RCC 7860 (cell line): ENCODE measurements at places on chromosomes 4 and X.

DNA sequence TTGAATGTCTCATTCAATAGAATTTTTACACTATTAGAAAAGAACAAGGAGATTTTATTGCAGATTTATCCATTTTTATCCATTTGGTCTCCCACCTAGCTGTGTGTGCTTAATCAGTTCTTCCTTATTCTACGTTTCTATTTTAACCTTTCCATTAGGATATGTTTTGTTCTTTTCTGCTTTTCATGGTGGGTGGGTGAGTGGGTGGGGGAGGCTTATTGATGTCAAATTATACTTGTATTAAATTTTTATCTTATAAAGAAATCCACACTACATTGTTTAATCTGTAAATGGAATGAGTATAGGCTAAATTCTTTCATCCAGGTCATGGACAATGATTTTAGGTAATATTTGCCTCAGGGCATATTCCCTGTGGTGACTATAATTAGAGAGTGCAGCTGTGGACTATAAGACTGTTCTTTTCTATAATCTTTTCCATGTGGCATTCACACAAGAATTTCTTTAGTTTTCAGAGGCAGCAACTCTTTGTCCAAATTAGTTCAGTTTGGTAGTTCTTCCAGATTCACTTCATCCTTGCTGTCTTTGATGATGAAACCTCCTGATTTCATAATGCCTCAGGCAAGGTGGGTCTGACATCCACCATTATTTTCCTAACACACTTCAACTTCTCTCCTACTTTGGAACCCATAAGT, 2451.8 kb downstream of the PCDH7 start:
- DNase-seq: no peak

DNA sequence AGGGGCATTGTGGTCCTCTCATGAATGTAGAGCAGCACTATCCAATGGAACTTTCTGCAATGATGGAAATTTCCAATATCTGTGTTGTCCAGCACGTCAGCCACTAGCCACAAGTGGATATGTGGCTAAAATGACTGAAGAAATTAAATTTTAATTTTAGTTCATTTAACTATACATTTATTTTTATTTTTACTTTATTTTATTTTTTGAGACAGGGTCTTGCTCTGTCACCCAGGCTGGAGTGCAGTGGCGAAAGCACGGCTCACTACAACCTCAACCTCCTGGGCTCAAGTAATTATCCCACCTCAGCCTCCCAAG, 13.3 kb upstream of the RBBP7 start:
- DNase-seq: no peak

GRCh38 chrX:19064175-19064574, 58.1 kb downstream of the ADGRG2 start:
- DNase-seq: no peak

- no peak for DNase-seq
Measured at GRCh38 chrX:147550217-147550616, 361.5 kb upstream of the FMR1 start.

- no peak for DNase-seq
Measured at GRCh38 chrX:13518126-13518525, 51.3 kb upstream of the EGFL6 start.

DNA sequence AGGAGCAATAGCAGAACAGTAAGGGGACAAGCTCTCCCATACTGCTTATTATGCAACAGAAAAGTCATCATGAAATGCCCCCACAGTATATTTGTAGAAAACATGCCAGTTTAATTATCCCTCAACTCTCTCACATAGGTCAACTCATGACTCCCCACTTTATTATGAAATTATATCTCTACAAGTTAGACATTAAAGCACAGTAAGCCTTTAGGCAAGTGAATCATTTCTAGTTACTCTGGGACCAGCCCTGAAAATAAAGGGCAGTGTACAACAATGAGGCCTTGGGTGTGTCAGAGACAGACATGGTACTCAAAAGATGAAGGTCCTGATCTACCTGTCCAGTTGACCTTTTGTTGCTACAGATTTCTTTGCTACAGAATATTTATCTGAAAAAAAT, 191.9 kb downstream of the FBXW7 start:
- DNase-seq: no peak

DNA sequence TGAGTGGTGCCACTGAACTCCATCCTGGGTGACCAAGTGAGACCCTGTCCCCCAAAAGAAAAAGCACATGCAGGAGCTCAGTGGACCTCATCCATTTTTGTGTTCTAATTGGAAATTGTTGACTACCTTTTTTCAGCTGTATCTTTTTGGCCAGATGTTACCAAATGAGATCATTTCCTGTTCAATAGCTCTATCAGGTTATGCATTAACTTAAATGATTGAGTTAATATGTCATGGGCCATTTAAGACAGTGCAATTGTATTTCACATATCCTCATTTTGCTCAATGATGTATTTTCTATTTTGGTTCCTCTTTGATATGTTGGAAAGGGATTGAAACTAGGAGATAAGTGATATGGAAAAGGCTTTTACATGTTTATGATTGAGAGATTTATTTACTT, 26.2 kb upstream of the RHOH start:
- DNase-seq: no peak

GRCh38 chr4:129167640-129168260, 71.8 kb downstream of the C4orf33 start:
- no peak for DNase-seq

DNA sequence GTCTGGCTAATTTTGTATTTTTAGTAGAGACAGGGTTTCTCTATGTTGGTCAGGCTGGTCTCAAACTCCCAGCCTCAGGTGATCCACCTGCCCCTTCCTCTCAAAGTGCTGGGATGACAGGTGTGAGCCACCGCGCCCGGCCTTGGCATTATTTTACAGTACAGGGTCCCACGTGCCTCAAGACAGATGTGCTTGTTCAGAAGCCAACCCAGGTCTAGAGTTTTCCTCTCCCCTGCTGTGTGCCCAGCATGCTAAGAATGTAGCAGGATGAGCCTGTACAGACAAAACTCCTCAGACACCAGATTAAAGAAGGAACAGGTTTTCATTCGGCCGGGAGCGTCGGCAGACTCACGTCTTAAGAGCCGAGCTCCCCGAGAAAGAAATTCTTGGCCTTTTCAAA, 42.2 kb downstream of the CRLF2 start:
- no peak for DNase-seq

DNA sequence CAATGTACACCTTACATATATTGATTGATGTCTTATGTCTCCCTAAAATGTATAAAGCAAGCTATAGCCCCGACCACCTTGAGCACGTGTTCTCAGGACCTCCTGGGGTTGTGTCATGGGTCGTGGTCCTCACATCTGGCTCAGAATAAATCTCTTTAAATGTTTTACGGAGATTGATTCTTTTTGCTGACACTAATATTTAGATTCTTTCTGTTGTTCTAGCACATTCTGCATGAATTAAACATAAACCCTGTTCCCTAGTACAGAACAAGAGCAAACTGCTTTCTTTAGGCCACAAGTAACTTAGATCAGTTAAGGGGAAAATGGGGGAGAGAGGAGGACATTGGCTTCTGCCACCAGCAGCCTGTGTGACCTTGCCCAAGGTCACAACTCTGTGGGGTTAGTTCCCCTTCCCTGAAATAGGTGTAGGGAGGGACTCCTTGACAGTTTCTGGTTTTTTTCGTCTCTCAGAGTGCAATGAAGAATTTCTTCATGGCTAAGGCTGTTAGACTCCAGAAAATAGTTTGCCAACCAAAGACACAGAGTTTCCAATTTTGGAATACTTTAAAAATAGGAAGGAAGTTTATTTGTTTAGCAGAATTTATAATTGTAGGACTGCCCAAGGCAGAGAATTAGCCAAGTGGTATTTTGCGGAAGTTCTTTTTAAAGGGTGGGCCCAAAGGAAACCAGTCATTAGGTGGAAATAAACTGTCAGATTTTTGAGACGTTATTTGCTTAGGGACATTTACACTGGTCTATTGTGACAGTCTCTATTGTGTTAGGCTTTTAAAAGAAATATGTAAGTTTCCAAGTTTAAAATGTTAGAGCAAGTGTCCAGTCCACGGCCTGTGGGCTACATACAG, 29.4 kb downstream of the PTTG2 start:
- no peak for DNase-seq

- peak; percentile 53 for DNase-seq
Measured at GRCh38 chrX:16838202-16839066, 31.7 kb downstream of the RBBP7 start.

DNA sequence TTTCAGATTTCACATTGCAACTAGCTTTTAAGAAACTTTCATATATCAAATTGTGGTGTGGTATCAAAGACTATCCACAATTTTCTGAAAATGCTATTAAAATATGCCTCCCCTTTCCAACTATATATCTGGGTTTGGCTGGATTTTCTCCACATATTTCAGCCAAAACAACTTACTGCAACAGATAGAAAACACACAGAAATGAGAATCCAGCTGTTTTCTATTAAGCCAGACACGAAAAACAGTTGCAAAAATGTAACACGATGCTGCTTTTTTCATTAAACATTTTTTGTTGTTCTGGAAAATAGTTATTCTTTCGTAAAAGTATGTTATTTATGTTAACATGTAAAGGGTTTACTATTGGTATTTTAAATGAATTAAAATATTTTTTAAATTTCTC, 33.1 kb downstream of the DCTD start:
- no peak for DNase-seq

DNA sequence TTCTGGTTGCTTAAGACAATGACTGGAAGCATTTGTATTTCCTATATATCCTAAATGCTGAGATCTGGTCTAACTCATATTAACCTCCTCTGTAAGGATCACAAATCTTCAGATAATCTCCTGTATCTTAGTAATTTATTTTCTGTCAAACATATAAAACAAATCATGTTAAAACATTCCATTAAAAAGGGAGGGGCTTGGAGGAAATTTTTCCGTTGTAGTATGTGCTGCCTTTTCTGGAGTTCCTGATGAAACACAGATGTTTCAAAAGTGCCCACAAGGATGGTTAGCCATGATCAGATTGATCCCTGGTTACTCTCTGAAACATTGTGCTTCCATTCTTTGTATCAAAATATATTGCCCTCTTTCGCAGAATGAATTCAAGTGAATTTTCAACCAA, 182.1 kb downstream of the TENM3 start:
- DNase-seq: no peak

GRCh38 chr4:176896211-176896610, 103.5 kb upstream of the VEGFC start:
- no peak for DNase-seq

DNA sequence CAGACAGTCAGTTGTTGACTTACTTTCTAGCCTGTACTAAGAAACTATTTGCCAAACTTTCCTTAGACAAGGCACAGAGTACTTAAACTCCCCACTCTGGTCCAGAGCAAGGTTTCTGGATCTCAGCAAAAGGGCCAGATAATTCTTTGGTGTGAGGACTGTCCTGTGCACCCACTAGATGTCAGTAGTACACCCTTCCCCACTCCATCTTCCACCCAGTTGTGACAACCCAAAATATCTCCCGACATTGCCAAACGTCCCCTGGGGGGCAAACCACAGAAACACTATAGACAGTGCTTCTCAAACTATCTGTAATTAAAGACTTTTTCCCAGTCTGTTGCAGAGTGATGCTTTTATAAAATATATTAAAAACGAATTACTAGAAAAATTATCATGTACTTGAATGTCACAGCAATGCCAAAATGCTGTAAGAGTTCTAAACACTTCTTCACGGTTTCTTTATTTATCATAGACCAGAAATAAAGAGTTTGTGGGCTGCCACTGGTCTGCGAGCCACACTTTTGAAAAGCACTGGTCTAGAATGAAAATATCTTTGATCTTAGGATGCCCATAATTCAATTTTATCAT, 203.5 kb downstream of the PRDM5 start:
- DNase-seq: no peak

DNA sequence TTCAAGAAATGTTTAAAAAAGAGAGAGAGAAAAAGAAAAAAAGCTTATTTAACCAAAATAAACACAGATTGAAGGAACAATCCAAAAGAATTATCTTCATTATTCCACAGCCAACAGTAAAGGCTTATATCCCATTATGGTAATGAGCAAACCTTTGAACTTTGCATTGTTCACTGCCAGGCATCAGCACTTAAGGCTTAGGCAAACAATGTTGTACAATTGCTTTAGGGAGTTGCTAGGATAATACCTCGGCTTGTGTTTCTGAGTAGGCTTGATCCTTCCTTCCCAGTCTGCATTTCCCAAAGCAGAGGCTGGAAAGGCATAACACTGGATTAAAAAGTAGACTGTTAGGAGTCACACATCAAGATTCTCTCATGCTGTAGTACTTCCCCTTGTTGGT, 352.7 kb upstream of the IGFBP7 start:
- no peak for DNase-seq

GRCh38 chr4:116082808-116083366, 969.5 kb upstream of the NDST4 start:
- no peak for DNase-seq

- no peak for DNase-seq
Measured at GRCh38 chr4:119971431-119972084, 95.1 kb downstream of the MAD2L1 start.

GRCh38 chr4:169266661-169267060, 4.1 kb downstream of the SH3RF1 start:
- DNase-seq: no peak

DNA sequence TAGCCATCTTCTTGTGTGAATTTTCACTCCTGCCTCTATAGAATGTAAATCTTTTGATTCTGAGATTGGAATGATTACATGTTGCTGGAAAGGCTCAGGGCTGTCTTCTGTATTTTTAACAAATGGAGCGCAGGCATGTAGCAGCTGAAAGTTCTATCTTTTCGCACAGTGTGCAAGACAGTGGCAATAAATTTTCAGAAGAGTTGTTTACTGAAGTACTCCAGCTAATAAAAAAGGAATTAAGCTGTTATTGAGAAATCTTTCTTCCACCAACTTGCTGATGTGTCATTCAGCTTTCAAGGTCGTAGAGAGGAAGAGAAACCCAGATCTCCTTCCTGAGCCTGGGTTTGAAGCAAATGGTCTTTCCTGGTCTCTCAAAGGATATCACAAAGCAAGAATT, 122.0 kb upstream of the PUDP start:
- no peak for DNase-seq

DNA sequence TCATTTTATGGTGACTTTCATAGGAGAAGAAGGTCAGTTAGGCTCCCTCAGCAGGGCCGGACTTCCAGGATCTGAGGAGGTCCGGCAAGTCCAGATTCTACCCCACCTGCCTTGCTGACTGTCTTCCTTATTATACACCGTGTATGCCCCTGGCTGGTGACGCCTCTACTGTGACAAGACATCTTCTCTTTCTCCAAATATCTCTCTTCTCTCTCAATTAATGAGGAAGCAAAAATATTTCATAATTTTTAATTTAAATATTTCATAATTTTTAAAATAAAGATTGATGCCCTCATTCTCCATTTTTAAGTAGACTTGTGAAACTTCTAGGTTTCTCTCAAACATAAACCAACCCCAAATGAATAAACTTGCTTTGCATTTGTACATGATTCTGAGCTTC, 202.5 kb downstream of the NSUN7 start:
- DNase-seq: no peak
